ENCODE measurements at places on chromosomes 1 and 21. TPM values are rescaled to one million over a fixed set of nuclear protein-coding genes. Genes with fewer than 3 reads are reported as not detected.

The DSTYK gene
- 10.1 TPM for total RNA-seq

The VCAM1 gene
- not detected for total RNA-seq

The KAZN gene
- total RNA-seq, result 2.9 TPM

The DNM3 gene
- total RNA-seq, result 0.70 TPM

The CYYR1 gene
- not detected for total RNA-seq

The IGSF3 gene
- 20.4 TPM for total RNA-seq

The FCAMR gene
- not detected for total RNA-seq

The PLA2G2A gene
- total RNA-seq, result not detected

The OR10J1 gene
- not detected for total RNA-seq

The MORN1 gene
- total RNA-seq, result 6.6 TPM

Measured in A549 treated with ZK216348 at 1 μM for 4 hours (cell line).